ENCODE measurements at places on chromosomes 12 and 14. TPM values are rescaled to one million over a fixed set of nuclear protein-coding genes. Genes with fewer than 3 reads are reported as not detected.

The SMIM41 gene
- total RNA-seq, result not detected

- peak; percentile 61 for DNase-seq
Measured at GRCh38 chr14:92534932-92535643, 21.5 kb downstream of the RIN3 start.

The RTL1 gene
- not detected for total RNA-seq

DNA sequence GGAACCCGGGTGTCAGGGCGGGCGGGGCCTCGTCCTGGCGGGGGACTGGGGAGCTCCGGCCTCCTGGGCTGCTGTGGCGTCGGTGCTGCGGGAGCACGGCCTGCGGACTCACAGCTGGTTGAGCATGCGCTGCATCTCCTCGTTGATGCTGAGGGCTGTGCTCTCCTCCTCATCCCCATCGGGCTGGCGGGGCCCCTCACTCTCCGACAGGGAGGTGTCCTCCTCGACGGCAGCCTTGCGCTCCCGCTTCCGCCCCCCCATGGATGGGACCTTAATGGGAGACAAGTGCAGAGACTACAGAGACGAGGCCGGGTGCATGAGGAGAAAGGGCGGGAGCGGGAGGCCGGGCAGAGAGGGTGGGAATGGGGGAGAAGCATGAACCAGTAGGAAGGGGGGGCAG is 7.3 kb downstream of the IFFO1 start:
- no peak for DNase-seq

DNA sequence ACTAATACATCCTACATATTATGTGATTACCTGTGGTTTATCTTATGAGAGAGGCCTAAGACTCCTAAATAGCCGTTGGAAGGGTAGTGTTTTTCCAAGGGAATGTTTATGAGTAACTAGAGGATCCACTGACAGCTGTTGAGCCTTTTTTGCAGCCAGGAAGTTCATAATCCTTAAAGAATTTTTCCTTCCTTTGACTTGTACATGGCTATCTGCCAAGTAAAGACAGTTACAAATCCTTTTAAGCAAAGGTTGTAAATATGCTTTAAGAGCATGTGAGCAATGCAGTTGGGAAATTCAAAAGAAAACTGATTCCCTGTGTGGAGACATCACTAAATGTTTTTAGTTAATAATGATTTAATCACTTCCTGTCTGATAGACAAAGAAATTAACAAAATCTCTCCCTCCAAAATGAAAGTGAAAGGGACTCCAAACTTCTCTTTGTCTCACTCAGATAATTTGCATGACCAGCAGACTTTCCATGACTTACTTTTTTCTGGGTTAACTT is 333.8 kb downstream of the PDZRN4 start:
- DNase-seq, result no peak

The ZNF891 gene
- 7.9 TPM for total RNA-seq

DNA sequence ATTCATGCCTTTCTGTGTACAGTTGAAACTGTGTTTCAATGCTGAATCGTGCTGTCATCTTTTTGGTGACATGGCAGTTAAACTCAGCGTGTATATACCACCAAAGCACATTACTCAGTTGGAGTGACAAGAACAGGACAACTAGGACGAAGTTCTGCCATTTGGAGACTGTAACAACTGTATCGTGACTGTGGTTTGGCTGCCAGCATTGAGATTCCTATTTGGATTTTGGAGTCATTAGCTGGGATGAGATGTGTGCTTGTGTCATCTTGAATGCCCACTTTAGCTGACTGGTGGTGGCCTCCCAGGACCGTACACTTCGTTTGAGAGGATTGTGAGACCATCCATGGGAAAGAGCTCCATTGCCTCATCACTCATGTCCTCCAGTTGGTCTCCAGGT is 42.9 kb downstream of the FBXL14 start:
- no peak for DNase-seq

GRCh38 chr12:48977290-48978281 is 536 bp upstream of the WNT1 start:
- peak; percentile 80 for DNase-seq

DNA sequence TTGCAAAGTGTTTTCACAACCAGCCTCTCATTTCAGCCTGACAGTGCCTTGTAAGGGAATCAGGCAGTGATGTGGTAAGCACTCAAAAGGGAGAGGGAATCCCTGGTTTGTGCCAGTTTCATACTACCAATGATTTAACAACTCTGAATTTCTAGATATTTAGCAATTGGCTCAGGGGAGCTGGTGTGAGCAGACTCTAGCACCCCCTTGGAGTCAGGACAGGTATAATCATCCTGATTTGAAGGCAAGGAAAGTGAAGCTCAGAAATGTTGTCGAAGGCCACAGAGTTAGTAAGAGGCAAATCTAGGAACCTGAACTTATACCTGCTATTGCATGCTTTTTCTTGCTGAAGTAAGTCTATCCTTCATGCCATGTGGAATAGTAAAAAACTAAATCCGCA is 63.1 kb upstream of the DACT1 start:
- no peak for DNase-seq

DNA sequence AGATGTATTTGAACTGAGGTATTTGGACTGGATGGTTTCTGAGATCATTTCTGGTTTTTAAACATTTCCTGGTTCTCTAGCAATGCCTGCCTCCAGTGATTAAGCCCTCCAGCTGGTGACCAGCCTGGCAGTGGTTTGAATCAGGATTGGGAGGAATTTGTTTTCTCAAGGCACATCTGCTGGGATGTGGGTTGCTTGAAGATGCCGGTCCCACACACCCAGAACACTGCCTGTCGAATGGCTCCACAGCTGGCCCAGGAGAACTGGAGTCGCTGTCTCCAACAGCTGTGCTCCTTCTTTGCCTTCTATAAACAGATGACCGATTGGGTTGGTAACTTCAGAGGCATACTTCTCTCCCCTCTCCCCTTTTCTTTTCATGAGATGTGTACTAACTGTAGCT is 258.0 kb upstream of the DDHD1 start:
- no peak for DNase-seq

- DNase-seq, result no peak
Measured at GRCh38 chr12:47824198-47824597, 4.5 kb upstream of the HDAC7 start.

GRCh38 chr14:101585211-101585610 is 23.9 kb downstream of the DIO3 start:
- no peak for DNase-seq

DNA sequence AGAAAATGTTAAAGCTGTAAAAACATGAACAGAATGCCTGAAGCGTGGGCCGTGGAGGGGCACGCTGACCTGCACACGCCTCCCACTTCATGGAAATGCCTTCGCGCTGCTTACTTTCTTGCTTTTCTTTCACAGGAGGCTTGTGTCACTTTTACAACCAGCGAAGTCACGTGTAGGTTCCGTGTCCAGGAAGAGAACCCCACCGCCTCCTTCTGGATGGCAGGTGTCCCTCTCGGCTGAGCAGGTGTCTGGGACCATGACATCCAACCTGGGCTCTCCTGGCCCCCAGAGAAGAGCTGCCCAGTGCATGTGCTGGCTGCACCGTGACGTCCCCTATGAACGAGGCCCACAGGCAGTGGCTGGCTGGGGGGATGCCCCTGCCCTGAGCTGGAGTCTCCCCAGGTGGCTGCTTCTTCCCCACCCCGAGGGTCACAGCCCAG is 345.0 kb upstream of the SFSWAP start:
- DNase-seq, result no peak

GRCh38 chr12:52837413-52837741 is 3.3 kb upstream of the KRT79 start:
- no peak for DNase-seq

The ACVRL1 gene
- not detected for total RNA-seq

- DNase-seq, result no peak
Measured at GRCh38 chr12:89856431-89856830, 147.8 kb upstream of the ATP2B1 start.

GRCh38 chr14:74905595-74906142 is 17.4 kb downstream of the RPS6KL1 start:
- peak; percentile 81 for DNase-seq

GRCh38 chr14:102786768-102787167 is 9.5 kb downstream of the TRAF3 start:
- no peak for DNase-seq

DNA sequence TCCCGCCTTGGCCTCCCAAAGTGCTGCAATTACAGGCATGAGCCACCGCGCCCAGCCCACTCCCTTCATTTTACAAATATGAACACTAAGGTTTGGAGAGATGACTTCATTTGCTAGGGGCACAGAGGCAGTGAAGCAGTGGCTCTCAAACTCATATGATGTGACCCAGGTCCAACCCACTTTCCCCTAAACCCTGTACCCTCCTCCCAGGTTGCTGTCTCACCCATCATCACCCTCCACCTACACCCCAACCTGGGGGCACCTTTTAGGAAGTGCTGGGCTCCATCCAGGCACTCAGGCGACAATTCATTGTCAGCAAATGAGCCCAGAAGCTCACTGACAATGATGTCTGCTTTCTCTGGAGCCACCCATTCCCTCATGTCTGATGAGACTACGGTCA is 4.8 kb upstream of the RBM23 start:
- no peak for DNase-seq

- no peak for DNase-seq
Measured at GRCh38 chr12:5779401-5779800, 165.7 kb downstream of the ANO2 start.

GRCh38 chr14:44854114-44854513 is 107.6 kb downstream of the KLHL28 start:
- DNase-seq, result no peak

GRCh38 chr14:96207686-96208085 is 3.0 kb downstream of the BDKRB2 start:
- no peak for DNase-seq

The BICDL1 gene
- total RNA-seq, result 156 TPM

GRCh38 chr14:69696204-69696527 is 70.8 kb upstream of the SRSF5 start:
- no peak for DNase-seq

DNA sequence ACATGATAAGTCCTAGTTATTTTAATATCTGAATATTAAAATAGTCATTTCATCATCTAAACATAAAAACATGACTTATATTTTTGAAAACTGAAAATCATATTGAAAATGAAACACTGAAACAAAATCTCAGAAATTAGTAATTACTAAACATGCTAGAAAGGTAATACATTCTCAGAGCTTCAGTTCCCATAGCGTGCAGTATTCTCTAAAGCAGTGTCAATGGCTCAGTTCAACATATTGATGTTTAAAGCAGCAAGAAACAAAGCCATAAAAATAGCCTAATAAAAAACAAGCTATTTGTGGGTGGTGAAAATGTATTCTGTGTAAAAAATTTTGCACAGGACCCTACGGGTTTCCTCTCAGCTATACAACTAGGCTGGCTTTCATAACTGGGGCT is 1337.4 kb downstream of the FSCB start:
- no peak for DNase-seq

GRCh38 chr14:69459122-69459521 is 25.4 kb upstream of the PLEKHD1 start:
- DNase-seq, result no peak

GRCh38 chr12:3838076-3838475 is 35.1 kb downstream of the PARP11 start:
- no peak for DNase-seq

GRCh38 chr12:69566603-69567002 is 18.7 kb upstream of the CCT2 start:
- no peak for DNase-seq

GRCh38 chr12:12704593-12705230 is 8.7 kb upstream of the GPR19 start:
- no peak for DNase-seq

GRCh38 chr14:56358851-56359614 is 220.6 kb upstream of the TMEM260 start:
- no peak for DNase-seq

The ESPL1 gene
- total RNA-seq, result 60.7 TPM

The CLEC4A gene
- total RNA-seq, result 1.3 TPM

DNA sequence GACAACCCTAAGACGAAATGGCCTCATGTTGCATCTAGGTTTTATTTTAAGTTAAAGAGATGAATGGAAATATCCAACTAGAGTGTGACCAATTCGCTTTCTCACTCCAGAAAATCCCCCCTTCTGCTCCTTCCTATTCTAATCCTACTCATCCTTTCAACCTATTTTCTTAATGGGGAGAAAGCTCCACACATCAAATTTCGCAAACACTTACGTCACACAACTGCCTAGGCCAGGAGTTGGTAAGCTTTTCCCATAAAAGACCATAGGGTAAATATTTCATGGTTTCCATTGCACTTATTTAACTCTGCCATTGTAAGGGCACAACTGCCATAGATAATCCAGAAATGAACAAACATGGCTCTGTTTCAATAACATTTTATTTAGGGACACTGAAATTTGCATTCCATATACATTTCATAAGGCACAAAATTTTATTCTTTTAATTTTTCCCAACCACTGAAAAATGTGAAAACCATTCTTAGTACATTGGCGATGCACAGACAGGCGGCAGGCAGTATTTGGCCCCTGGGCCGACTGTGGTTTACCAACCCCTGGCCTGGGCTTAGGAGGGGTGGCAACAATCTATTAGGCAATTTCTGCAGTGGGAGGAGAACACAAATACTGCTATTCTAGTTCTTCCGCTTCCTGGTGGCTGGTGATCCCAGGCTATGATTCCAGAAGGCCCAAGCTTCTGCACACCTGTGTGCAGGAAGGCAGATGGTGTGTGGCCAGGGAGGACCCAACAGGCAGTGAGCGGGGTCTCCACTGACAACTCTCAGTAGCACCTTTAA is 67.2 kb upstream of the FOXN3 start:
- DNase-seq, result no peak

The AQP2 gene
- total RNA-seq, result not detected

- DNase-seq, result no peak
Measured at GRCh38 chr14:77114609-77115008, 16.6 kb downstream of the CIPC start.

GRCh38 chr14:93014058-93015023 is 91.4 kb downstream of the CHGA start:
- DNase-seq, result no peak

The KRT82 gene
- not detected for total RNA-seq

- DNase-seq, result no peak
Measured at GRCh38 chr14:67395086-67395875, 16.7 kb downstream of the PLEK2 start.

- DNase-seq, result no peak
Measured at GRCh38 chr12:1091350-1091749, 100.3 kb downstream of the ERC1 start.

DNA sequence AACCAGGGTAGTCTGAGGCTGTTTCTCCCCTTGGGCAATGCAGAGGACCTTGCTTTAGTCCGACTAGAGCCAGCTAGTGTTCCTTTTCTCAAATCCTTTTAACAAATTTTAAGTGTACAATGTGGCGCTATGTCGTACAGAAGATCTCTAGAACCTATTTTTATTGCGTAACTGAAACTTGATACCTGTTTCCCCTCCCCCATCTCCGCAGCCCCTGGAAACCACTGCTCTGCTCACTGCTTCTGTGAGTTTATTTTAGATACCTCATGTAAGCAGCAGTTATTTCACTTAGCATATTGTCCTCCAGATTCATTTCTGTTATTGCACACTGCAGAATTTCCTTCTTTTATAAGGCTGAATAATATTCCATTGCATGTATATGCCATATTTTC is 1092.3 kb downstream of the AACS start:
- DNase-seq, result no peak

GRCh38 chr12:43737646-43738045 is 20.9 kb downstream of the PUS7L start:
- no peak for DNase-seq

GRCh38 chr12:123938679-123939480 is 33.8 kb downstream of the CCDC92 start:
- DNase-seq, result no peak

GRCh38 chr12:46382408-46382963 is 9.9 kb upstream of the SLC38A2 start:
- DNase-seq, result no peak

The PRIMA1 gene
- total RNA-seq, result not detected

GRCh38 chr12:108700833-108701541 is 30.3 kb downstream of the CORO1C start:
- no peak for DNase-seq
